Activated T-cell treated with anti-CD3 and anti-CD28 coated beads for 24 hours (primary cell): ENCODE measurements at places on chromosomes 4 and X.

GRCh38 chr4:30719454-30720020, 632 bp upstream of the PCDH7 start:
- no peak for DNase-seq

DNA sequence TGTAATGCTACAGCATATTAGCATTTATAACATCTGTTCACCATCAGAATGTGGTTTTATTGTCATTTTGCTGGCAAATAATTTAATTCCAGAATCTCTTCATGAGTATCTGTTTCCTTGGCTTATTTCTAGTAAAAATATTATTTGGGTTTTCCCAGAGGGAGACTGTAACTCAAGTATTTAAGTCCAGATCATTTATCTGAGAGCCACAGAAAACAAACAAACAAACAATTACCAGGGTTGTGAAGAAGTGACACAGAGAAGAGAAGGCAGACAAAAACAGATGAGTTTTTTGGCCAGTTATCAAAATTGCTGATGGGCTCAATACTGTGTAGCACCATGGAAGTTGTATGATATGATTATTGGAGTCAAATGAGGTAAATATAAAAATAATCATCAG, 515.1 kb downstream of the TECRL start:
- no peak for DNase-seq

GRCh38 chrX:152154050-152154449, 15.7 kb upstream of the MAGEA10 start:
- DNase-seq = no peak

GRCh38 chr4:48329976-48330375, 11.4 kb upstream of the SLAIN2 start:
- no peak for DNase-seq

GRCh38 chrX:13220916-13221315, 98.9 kb downstream of the ATXN3L start:
- DNase-seq = no peak

DNA sequence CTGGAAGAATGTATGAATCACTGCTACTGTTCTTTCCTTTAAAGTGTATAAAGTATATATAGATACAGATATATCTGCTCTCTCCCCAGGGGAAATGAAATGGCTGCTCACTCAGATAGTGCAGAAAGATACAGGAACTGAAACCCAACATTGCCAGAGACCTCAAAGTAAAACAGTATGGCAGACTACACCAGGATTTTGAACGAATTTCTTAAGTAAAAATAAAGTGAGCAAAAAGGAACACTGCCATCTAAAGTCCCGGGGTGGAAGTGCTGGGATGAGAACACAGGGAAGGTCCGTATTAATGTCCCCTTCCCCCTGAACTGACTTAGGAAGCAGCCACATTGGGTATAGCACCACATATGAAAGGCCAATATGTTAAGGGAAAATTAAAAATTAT, 93.4 kb downstream of the TMA16 start:
- no peak for DNase-seq

- DNase-seq = no peak
Measured at GRCh38 chr4:20393486-20394100, 141.9 kb downstream of the SLIT2 start.

- no peak for DNase-seq
Measured at GRCh38 chr4:176137631-176138030, 57.8 kb downstream of the SPATA4 start.

GRCh38 chrX:13357925-13358324, 38.1 kb upstream of the ATXN3L start:
- DNase-seq = no peak

DNA sequence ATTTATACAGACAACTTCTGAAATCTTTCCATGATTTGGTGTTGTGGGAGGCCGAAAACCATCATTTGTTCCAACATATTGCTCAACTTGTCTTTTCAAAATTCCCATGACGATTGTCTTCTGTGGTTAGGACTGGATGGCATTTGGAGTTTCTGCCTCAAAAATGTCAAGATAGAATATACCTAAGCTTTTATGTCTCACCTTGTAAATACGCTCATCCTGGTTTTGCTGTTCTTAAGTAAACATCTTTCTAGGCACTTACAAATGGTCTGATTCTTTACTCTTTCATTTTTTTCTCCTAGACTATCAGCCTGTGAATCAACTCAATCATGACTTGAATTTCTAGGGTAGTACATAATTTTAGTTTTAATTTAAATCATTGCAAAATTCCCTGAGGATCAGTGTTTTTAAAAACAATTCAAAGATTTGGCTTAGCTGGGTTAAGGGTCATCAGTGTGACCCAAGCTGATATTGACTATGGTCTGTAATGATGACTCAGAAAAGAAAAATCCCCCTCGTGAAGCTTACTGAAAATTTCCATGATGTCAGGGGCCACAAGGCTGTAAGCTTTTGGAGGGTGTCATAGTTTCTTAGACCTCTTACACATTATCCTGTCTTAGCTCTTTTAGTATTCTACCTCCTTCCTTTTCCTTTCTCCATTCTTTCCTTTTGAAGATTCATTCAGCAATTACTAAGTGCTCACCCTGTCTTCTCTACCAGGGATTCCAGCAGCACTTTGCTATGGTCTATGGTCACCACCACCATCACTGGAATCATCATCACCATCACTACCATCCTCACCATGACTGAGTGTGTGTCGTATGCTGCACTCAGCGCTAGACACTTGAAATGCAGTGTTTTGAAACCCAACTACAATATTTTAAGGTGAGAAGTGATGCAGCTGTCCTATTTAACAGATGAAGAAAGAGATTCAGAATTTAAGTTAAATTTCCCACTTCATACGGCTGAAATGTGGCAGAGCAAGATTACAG, 124.4 kb downstream of the CPE start:
- no peak for DNase-seq

- no peak for DNase-seq
Measured at GRCh38 chr4:149595500-149595899, 220.1 kb downstream of the IQCM start.

DNA sequence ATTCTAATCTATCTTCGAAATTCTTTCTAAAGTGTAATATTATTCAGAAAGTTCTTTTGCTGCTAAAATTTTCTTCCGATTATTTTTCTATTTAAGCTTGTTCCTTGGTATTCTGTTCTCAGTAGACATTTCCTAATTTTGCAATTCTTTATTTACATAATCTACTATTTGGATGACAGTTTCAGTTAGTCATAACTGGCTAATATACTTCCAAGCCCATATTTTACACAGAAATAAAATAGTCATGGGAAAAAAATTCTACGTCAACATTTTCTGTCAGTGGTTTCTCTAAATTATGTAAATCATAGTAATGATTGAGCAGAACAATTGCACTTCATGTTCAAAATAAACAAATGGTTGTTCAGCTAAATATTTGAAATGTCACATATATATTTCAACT, 178.0 kb upstream of the ANKRD50 start:
- DNase-seq = no peak

DNA sequence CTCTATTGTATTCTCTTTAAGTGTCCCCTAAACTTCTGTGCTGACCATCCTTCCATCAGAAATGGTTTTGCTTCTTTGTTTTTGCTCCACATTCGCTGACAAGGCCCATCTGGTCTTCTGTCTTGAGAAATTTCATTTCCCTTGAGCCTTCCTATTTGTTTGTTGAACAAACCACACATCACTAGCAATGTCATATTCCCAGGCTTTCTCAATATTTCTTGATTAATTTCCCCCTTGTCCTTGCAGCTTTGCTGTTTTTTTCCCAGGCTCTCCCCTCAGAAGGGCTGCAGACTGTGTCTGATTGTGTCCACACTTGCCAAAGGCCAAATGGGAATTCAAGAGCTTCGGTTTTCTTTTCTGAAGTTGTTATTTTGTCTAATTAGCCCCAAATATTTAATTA, 158.9 kb downstream of the MID1IP1 start:
- DNase-seq = no peak

DNA sequence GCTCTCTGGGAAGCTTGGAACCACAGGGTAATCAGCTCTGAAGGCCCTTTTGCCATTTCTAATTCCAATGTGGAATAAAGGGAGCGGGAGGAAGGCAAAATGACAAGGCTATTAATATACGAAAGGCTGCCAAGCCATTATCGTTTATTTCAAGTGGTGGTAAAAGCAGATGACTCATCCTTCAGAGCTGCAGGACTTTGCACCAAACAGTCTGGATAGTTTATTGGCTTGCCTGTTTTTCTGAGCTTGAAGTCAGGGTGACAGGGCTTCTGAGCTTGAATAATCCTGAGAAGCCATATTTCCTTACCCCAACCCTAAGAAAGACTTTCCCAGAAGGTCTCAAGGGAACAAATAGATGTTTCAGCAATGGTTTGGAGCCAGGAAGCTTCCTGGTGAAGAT, 7.7 kb upstream of the GABRE start:
- DNase-seq = no peak

GRCh38 chrX:25052798-25053534, 37.2 kb upstream of the ARX start:
- DNase-seq = no peak

DNA sequence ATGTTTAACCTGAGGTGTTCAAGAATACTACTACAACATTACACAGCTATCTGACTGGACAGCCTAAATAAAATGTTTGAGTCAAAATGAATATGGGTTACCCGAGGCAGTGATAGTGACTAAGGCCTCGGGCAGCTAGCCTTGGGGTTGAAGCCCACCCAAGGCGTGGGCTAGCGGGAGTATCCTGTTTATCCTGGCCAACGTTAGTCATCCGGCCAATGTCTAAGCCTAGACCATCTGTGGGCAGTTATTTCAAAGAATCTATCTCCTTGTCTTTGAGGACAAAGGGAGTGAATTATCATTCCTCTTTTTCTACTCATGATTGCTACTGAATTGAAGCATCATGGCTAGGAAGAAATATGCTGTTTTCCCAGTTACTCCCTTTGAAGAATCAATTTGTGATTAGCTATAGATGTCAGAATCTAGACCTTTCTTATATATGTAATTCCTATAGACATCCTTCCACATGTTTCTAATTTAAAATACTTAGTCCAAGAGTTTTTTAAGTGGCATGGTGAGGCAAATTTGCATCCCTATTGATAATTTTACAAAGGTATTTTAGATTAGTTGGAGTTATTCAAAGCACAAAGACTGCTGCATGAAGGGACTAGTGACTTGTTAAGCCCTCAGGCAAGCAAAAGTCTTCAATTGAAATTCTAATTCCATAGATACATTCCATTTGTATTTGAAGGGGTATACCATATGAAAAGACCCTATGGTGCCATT, 6.0 kb upstream of the PDGFC start:
- DNase-seq = no peak

DNA sequence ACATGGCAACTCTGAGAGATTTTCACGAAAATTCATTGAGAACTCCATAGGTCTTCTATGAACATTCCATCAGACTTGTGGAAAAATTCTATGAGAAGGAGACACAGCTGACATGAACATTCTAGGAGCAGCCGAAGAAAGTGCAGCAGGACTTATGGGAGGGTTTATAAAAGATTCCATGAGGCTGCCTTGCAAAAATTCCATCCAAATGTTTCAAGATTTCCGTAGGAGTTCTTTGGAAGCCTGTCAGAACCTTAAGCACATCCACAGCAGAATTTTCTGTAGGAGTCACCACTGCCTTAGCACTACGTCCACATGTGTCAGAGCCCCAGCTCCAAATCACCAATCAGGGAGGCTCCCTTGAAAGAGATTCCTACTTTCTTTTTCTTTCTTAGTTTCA, 67.0 kb upstream of the MSX1 start:
- no peak for DNase-seq

DNA sequence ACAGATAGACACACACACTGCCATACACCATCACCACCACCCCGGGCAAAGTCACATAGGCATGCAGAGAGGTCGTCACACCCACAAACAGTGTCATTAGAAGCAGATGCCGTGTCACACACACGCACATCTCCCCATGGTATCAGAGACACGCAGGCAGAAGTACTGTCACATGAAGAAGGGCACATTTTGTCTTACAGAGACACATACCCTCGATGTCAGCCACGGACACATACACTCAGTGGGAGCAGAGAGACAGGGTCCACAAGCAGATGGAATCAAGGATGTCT, 3.3 kb downstream of the NALF2 start:
- no peak for DNase-seq

GRCh38 chr4:45646885-45647590, 476.8 kb downstream of the GABRG1 start:
- DNase-seq = no peak

GRCh38 chr4:173821036-173821435, 291.0 kb upstream of the HAND2 start:
- DNase-seq = no peak

DNA sequence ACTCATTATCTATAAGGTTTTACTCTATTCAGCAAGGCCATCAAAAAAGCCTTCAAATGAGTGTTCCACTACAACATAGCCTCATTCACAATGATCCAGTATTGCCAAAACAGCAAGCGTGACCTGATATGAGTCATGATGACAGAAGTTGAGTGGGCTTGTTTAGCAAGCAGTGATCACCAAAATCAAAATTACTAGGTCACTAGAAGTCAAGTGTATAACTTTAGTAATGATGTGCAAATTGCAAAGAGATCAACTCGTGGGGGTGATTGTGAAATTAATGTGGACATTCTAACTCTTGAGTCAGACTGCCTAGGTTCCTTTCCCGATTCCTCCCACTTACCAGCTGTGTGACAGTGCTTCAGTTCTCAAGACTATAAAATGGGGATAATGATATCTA, 124.5 kb downstream of the CHM start:
- DNase-seq = no peak

DNA sequence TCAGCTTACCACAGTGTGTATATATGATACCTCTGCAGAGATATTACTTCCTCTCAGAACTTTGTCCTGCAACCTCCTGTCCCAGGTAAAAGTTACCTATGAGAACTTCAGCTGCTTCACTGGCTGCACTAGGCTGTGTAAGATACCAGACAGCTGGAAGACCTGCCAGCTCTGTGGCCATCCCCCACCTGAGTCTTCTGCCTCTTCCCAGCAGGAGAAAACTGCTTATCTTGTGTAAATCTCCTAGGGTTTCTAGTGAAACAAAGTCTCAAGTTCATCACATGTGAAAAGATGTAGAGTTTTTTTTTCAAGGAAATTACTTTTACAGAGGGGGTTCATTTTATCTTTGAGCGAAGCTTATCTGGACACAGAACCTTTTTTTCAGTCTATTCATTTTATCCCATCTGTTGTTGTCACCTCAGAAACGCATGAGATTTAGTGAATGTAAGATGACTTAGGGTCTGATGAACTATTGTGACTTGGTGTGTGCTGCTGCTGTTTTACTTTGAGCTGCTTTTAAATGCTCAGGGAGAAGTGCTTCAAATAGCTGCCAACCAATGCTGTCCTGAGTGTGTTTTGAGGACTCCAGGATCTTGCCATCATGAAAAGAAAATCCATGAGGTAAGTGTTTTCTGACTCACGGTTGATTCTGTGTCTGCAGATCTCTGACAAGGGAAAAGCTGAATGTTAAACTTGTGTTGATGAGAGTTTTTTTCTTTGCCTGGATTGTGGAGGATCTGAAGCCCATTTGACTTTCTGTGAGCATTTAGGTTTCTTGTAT, 187.8 kb downstream of the FRAS1 start:
- DNase-seq = no peak

- DNase-seq = no peak
Measured at GRCh38 chr4:152942346-152942745, 6.2 kb downstream of the FHDC1 start.

DNA sequence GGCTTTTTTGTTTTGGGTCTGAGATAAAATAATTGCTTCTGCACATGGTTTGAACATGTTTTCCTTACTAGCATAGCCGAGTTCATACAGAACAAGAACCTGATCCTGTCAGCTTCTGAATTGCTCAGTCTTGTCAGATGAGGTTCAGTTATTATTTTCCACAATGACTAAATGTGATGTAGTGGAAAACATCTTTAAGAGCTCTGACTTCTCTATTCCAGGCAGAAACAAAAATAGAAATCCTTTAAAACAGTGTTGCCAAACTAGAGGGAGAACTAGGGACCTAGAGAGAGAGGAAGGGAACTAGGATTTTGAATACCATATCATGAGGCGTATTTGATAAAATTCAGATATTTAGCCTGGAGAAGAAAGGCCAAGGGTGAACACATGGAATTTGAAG, 2.0 kb downstream of the ATP6AP2 start:
- DNase-seq = no peak
